Fibroblast of skin of abdomen (primary cell): ENCODE measurements at places on chromosomes 6 and 20.

DNA sequence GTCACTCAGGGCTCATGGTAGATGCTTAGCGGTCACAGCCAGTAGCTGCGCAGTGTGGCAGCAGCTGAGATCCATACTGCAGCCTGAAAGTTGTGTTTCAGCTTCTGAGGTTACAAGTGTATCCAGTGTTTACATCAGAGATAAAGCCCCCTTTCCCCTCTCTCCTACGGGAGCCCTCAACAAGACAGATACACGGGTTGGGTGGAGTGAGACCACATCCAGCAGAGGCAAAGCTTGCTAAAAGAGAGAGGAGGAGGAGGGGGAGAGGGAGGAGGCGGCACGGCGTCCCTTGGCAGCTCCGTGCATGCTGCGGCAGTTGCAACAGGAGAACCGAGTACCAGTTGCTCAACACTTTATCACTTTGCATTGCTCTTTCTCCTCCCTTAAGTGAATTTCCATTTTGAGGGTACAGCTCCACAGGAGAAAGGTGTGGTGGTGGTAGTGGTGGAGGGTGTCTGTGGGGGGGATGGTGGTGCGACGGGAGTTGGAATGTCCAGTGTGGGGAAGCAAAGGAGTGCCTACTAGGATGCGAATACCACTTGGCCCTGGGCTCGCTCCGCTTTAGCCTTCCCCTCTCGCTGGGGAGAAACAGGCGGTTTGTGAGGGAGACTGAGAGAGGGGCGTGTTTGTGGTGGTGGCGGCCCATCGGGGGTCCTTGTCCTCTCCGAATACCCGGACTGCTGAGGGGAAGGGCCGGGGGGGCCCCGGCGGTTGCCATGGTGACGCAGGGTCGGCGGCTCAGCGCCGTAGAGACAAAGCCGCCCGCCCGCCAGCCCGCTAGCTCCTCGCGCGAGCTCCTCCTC, 405 bp upstream of the RNF182 start:
- peak; percentile 64 for DNase-seq

DNA sequence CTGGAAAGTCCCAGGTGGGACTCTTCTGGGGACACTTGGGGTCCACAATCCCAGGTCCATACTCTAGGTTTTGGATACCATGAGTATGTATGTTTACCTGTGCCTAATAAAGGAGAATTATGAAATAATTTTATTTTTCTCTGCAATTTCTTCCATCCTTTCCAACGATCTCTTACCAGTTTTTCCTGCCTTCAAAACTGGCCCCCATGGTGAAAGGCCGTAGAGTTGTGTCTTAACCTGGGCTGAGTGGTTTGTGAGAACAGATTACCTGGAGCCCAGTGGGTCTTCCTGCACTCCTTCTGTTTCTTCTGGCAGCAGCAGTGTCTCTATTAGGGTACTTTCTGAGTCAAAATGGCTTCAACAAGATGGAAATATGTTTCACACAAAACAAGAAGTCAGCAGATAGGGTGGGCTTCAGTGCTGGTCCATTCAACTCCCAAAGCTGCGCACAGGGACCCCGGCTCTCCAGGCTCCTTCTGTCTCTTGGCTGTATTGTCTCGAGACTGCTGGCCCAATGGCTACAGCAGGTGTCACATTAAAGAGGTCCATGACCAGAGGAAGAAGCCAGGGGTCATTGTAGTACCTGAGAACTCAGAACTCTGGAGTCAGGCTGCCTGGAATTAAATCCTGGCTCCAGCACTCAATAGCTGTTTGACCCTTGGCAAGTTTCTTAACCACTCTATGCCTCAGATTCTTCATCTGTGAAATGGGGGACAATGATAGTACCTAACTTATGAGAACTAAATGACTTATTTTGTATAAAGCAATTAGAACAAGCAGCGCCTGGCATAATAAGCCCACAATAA, 10.5 kb upstream of the RBCK1 start:
- no peak for DNase-seq

- no peak for DNase-seq
Observed at GRCh38 chr6:127205036-127205435, 61.6 kb upstream of the RNF146 start.

GRCh38 chr6:41559655-41560427, 13.7 kb downstream of the FOXP4 start:
- no peak for DNase-seq

DNA sequence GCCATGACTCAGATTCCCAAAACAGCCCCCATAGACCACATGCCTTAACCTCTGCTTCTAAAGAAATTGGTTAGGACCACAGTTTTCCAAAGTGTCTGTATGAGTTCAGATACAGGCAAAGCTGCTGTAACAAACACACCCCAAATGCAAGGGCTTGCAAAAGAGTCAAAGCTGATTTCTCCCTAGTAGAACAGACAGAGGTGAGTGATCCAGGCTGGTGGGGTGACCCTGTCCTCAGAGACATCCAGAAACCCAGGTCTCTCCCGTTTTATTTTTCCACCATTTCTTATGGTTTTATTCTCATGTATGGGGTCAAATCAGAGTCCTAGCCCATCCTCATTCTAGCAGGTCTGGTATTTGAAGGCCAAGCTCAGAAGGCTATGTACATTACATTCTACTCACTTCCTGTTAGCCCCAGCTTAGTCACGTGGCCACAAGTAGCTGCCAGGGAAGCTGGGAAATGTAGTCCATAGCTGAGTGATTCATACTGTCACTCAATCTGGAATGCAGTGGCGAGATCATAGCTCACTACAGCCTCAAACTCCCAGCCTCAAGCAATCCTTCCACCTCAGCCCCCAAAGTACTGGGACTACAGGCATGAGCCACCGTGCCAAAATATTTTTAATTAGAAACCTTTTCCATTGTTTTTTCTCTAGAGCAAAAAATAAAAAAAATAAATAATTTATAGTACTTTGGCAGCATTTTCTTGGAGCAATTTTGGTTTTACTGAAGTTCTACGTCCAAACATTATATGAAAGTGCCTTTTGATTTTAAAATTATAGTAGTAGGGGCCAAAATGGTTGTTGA, 175.2 kb downstream of the ZMYND8 start:
- DNase-seq, result peak; percentile 85

DNA sequence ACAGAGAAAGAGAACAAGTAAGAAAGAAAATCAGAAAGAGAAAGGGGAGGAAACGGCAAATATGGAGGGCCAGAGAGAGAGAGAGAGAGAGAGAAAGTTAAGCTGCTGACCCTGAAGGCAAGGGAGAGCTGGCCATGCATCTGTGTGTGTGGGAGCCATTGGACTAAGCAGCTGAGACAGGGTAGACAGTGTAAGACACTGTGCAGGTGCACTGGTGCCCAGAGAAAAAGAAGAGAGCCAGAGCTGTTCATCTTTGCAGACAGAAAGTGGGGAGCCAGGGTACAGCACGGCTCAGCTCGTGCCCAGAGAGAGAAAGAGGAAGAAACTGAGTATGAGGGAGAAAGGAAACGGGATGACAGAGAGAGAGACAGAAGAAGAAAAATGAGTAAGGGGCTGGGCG, 24.2 kb upstream of the ZNF318 start:
- no peak for DNase-seq

DNA sequence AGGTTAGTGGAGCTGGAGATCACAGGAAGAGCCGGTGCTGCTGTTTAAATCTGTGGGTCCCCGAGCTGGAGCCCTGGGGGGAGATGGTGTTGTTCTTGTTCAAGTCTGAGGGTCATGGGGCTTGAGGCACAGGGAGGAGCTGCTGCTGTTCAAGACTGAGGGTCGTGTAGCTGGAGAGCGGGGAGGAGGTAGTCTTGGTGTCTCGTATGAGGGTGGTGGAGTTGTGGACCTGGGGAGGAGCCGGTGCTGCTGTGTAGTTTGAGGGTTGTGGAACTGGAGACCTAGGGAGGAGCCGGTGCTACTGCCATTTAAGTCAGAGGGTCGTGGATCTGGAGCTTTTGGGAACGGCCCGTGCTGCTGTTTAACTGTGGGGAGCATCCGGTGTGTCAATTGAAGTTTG, 112.2 kb upstream of the SULF2 start:
- no peak for DNase-seq

DNA sequence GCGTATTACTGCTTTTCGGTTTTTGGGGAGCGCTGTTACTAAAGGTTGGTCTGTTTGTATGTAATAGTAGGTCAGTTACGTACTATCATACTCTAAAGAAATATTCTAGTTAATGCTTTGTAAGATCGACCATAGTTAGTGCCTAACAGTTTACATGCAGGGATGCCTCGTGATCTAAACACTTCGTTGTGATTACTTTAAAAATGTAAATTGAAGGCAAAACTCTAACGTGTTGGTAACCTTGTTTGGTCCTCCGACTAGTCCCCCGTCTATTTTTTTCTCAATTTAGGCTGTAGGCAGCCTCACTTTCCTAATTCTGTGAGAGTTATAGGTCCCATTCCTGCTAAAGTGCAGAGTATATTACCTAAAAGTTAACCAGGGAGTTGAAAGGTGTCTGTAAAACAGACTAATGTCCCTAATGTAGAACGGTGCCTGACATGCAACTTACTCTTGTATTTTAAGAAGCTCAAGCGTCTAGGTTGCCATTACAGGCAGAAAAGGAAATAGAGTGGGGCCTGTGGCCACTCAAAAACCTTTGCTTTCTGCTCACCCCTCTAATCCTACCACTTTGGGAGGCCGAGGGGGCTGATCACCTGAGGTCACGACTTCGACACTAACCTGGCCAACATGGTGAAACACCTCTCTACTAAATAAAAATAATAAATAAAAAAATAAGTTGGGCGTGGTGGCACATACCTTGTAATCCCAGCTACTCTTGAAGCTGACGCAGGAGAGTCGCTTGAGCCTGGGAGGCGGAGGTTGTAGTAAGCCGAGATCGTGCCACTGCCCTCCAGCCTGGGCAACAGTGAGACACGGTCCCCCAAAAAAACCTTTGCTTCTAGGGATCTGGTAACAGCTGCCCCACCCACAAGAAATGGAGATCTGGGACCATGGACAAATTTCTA, 37.8 kb downstream of the HFE start:
- DNase-seq, result no peak

- no peak for DNase-seq
Observed at GRCh38 chr20:58310291-58310782, 822 bp downstream of the RAB22A start.

DNA sequence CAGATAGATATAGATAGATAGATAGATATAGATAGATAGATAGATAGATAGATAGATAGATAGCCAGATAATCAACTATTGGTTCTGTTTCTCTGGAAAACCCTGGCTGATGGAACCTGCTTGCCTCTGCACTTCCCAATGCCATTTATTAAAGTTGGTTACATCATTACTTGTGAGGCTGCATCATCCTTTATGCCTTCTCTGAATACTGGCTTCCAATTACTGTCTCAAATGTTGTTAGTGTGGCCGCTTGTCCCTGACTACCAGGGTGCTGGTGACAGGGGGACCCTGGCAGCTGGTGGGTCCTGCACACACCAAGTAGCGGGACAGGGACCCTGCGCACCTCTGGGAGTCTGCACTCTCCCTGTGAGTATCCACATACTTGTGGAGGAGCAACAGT, 3.9 kb upstream of the SLPI start:
- DNase-seq, result no peak

- DNase-seq, result no peak
Observed at GRCh38 chr20:30593572-30593971, 663.9 kb upstream of the DEFB115 start.

DNA sequence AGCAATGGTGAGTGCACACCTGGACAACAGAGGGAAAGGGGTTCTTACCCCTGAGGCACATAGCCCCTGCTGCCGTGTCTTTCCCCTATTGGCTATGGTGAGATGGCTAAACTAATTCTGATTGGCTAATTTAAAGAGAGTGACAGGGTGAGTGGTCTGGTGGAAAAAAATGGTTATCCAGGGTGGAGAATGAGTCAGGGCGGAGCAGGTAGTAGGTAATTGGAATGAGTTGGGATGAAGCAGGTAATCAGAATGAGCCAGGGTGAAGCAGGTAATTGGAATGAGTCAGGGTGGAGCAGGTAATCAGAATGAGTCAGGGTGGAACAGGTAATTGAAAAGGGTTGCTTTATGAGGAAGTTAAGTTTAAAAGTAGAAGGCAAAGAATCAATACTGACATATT, 200.3 kb downstream of the EYA4 start:
- no peak for DNase-seq

GRCh38 chr6:40135491-40136072, 201.3 kb upstream of the MOCS1 start:
- DNase-seq, result no peak

DNA sequence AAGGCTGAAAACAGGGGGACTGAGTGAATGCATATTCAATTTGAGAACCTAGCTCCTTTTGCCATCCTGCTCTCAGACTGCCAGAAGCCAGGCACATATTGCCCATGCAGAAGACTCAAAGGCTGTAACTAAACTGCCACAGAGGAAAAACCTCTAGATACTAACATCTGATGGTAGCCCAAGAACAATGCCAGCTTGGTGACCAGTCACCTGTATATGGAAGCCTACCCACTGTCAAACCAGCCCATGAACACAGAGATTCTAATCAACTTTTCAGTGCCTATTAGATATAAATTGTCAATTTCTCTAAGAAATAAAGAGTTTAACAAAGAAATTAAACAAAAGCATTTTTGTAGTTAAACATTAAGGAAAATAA, 34.2 kb downstream of the GPR63 start:
- no peak for DNase-seq

- DNase-seq, result no peak
Observed at GRCh38 chr6:35044761-35045421, 96.2 kb downstream of the TCP11 start.
